Cerebellum (tissue), 4 donors: ENCODE measurements at places on chromosomes 2 and 18. TPM values are rescaled to one million over a fixed set of nuclear protein-coding genes. Genes with fewer than 3 reads are reported as not detected.

Gene NAB1
- 85.8 TPM for total RNA-seq

Gene NOL4
- 43.4 TPM for total RNA-seq

Gene GPR35
- 2.4 TPM for total RNA-seq

Gene GPBAR1
- total RNA-seq: 0.18 TPM

Gene NGEF
- total RNA-seq: 12.2 TPM

Gene TACR1
- 1.00 TPM for total RNA-seq

Gene ALKAL2
- 2.4 TPM for total RNA-seq

Gene LRATD1
- 17.2 TPM for total RNA-seq

Gene DSC2
- total RNA-seq: 7.2 TPM

Gene PLEKHH2
- total RNA-seq: 12.2 TPM

Gene TSPYL6
- total RNA-seq: 0.18 TPM

Gene NEURL3
- total RNA-seq: not detected

Gene OTOS
- total RNA-seq: 1.4 TPM

GRCh38 chr2:174493549-174494331, 6.9 kb upstream of the GPR155 start:
- DNase-seq: no peak

DNA sequence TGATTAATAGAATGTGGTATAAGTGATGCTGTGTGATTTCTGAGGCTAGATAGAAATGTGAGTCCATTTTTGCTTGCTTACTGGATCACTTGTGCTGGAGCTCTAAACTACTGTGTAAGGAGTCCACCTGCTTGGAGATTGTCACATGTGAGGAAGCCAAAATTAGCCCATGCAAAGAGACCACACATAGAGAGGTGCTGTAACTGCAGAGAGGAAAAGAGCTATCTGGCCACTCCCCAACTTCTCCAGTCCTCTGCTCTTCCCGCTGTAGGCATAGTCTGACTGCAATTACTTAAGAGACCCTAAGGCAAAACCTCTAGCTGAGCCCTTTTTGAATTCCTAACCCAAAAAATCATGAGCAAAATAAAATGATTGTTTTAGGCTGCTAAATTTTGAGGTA, 120.6 kb upstream of the FBXO11 start:
- peak; percentile 78 for DNase-seq

DNA sequence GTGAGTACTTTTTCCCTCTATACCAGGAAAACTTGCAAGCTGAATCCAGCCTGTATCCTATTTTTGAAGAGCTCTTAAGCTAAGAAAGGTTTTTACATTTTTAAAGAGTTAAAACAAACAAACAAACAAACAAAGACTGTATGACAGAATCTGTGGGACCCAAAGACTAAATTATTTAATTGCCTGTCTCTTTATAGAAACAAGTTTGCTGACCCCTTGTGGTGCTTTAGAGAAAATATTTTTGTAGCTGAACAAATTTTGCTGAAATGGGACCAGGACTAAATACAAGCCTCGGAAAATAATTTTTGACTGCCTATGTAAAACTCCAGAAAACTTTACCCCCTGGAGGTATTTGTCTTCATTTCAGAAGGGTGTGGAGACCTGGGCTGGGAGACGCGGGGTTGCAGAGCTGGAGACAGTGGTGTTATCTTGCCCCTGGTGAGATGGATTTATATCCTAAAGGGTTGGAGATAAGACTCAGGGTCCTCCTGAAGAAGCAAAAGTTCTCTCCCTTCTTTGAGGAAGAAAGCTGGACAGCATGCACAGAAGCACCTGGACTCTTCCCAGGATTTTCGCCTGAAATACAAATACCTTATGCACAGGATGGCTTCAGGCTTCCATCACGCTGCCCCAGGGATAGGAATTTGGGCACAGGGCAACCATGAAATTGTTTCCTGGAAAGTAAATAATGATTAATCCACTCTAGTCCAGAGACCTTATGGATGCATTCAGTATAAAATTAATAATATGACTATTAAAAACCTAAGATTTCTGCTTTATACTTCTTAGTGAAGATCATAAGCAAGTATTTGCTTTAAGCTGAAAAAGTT, 54.3 kb downstream of the TMX3 start:
- peak; percentile 55 for DNase-seq

- no peak for DNase-seq
These were observed 116.5 kb upstream of the FOSL2 start for GRCh38 chr2:28276076-28276618.

- DNase-seq: no peak
These were observed 73.0 kb downstream of the FSIP2 start for GRCh38 chr2:185811580-185811979.

- DNase-seq: no peak
These were observed 222.9 kb upstream of the FN1 start for GRCh38 chr2:215658635-215659305.

GRCh38 chr2:148866091-148866490, 8.9 kb upstream of the KIF5C start:
- DNase-seq: no peak

GRCh38 chr2:44087036-44087713, 81.5 kb upstream of the PPM1B start:
- peak; percentile 92 for DNase-seq

GRCh38 chr2:190098851-190099250, 36.3 kb upstream of the MSTN start:
- DNase-seq: no peak

DNA sequence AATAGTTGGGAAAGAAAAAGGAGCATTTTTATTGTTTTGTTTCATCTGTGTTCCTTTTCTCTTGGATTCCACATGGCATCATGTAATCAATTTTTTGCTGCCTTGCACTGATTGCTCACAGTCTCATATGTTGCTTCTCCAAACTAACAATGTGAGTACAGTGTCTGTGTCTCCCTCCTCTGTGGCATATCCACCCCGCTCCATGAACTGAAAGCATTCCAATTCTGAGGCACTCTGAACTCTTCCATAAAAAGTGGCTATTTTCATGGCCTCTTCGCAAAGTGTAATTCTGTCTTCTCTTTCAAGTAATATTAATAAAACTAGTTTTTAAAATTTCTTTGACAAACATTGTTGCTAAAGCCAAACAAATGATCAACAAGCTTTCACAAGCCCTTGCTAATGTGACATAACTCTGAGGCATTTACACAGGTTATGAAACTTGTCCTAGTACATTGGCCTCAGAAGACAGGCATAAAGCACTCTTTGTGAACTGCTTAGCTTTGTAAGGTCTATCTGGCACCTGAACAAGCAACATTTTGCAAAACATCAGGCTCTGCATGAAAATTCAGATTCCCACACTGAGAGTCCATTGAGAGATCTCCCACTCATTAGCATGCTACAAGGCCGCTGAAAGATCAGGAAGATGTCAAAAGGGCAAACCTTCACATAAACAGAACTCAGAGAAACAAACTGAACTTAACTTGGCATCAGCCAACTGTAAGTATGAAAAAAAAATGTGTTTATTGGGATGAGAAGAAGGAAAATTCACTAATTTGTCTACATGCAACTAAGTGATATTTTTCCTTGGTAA, 33.0 kb downstream of the GPR75 start:
- DNase-seq: no peak

DNA sequence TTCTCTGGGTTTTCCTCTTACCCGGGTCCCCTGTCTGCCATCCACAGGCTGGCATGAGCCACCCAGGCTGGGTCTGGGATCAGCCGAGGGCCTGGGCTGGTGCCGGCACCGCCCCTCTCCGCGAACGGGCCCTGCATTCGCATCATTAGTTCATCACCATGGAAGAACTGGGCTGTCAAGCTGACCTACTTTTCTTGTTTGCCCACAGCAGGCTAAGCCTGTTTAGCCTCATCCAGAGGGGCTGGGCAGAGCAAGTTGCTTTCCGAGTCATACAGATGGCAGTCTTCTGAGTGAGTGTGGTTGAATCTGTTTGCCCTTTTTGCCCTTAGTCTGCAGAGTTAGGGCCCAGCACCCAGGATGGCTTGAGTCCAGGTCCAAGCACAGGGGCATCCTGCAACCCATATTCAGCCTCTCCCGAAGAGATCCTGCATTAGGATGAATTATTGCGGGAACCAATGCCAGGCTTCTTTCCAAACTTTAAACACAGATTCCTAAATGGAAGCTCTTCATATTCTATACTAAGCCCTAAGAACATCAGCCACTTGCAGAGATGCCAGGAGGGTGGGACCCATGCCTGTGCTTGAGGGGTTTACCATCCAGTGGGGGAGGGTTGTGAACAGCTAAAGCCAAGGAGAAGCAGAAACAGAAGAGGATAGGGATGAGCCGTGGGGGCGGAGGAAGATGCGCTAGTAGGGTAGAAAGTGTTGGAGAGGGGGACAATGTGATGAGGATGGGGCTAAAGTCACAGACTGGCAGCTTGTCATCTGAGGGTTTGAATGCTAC, 68.0 kb downstream of the NPAS2 start:
- peak; percentile 23 for DNase-seq

GRCh38 chr2:167293172-167293781, 405.0 kb downstream of the XIRP2 start:
- DNase-seq: peak; percentile 23

DNA sequence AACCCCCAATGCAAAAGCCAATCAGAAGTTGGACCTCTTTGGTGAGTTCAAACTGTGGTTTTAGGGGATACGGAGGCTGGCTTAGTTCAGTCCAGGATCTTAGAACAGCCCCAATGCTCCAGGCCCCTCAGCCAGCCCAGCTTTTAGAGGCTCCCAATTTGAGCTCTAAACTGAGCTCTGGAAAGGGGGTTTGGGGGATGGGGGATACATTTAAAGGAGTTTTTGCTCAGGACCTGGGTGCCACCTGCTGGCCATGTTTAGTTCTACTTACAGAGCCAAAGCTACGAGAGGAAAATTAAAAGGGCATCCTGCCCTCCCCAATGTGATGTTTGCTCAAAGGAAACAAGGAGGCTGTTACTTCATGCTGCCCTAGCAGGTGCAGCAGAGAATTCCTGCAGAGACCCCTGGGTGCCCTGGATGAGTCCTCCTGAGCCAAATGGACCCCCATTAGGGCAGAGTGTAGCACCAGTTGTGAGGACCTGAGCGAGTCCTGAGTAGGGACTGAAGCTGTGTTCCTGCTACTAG, 15.9 kb upstream of the TMEM214 start:
- peak; percentile 72 for DNase-seq

DNA sequence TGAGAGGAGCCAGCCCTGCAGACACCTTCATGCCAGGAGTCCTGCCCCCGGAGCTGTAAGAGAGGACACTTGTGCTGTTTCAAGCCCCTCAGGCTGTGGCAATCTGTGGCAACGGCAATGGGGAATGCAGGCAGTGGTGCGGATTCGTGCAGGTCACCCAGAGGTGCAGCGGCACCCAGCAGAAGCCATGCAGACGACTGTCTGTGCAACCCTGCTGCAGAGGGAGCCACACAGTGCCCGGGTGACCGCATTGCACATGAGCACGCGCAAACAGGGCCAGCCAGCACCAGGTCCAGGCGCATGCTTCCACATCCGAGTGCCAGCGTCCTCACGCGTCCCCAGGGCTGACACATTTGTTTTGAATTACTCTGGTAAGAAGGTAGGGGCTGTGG, 84.8 kb upstream of the GPC1 start:
- no peak for DNase-seq

DNA sequence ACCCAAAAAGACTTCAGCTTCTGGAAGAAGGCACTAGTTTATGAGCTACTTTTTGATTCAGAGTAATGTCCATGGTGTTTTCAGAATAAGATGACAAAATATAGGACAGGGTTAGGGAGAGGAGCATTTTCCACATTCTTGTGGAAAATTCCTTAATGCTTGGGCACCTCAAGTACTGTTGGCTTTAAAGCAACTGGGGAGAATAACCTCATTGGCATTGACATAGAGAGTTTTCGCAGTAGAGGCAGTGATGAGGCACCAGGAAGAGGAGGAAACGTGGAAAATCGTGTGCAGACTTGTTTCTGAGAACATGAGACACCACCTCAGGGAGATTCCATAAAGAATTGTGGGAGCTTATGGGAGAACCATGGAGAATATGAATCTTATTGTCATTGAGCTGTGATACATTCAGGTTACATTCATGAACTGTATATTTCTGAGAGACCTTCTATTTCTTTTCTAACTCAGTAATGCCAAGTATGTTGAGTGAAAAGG, 929.0 kb upstream of the NRXN1 start:
- no peak for DNase-seq

- DNase-seq: no peak
These were observed 97.8 kb downstream of the RTN4 start for GRCh38 chr2:54952425-54952824.

DNA sequence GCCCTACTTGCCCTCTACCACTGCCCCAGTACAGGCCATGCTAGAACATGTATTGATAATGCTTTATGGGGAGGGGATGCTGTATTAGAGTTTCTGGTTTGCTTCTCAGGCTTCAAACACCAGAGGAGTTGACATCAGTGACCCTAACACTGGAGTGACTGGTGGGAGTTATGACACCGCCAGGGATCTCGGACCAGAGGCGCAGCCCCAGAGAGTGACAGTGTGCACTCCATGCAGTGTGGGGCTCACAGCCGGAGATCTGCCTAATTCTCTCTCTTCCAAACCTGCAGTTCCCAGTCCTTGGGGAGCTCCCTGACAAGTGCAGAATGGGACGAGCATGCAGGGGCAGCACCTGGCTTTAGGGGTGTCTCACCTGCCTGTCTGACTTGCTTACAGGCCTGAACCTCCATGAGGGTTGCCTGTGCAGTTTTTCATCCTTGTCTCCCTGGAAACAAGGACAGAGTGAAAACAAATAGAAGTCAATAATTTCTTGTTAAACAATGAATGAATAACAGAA, 244.9 kb upstream of the MYT1L start:
- no peak for DNase-seq

- no peak for DNase-seq
These were observed 60.2 kb upstream of the GLS start for GRCh38 chr2:190820416-190820815.

DNA sequence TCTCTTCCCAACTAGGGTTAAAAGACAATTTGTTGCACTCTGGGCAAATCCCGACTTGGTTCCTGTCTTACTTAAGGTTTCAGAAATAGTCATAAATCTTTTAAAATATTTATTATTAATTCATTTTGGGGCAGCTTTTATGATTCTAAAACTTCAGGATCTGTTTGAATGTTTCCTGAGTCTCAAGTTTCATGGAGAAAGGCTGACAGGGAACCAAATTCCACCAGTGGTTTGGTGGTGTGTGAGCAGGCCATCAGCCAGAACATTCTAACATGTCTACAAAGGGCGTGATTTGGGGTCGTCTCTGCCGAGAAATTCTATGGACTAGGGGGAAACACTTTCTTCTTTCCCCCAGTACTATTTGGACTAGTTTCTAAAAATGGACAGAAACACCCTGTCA, 366.4 kb downstream of the ZNF521 start:
- no peak for DNase-seq

DNA sequence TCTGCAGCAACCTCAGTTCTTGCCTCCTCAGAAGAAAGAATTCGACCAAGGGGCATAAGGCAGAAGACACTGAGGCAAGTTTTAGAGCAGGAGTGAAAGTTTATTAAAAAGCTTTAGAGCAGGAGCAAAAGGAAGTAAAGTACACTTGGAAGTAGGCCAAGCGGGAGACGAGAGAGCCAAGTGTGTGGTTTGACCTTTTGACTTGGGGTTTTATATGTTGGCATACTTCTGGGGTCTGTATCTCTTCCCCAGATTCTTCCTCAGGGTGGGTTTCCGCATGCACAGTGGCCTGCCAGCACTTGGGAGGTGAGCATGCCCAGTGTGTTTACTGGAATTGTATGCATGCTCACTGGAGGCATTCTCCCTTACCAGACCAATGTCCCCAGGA, 59.3 kb upstream of the ANKRD44 start:
- no peak for DNase-seq
